ENCODE measurements at places on chromosomes 16 and 17.

DNA sequence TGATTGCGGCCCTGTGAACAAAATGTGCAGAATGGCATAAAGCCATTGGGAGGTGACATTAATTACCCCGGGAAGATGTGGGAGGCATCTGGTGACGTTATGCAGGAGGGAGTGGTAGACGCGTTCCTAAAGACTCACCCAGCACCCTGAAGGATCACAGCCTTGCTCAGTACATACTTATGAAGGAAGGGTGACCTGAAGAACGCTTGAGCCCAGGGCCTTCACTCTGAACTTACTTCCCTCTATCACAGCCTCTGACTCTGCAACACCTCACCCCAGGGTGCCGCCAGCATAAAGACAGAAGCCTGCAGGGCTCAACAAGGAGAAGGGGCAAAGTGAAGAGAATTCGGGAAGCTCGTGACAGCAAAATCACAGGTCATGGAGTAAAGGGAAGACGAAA lies 9.4 kb downstream of the MFSD6L start:
- DNase-seq, result no peak

DNA sequence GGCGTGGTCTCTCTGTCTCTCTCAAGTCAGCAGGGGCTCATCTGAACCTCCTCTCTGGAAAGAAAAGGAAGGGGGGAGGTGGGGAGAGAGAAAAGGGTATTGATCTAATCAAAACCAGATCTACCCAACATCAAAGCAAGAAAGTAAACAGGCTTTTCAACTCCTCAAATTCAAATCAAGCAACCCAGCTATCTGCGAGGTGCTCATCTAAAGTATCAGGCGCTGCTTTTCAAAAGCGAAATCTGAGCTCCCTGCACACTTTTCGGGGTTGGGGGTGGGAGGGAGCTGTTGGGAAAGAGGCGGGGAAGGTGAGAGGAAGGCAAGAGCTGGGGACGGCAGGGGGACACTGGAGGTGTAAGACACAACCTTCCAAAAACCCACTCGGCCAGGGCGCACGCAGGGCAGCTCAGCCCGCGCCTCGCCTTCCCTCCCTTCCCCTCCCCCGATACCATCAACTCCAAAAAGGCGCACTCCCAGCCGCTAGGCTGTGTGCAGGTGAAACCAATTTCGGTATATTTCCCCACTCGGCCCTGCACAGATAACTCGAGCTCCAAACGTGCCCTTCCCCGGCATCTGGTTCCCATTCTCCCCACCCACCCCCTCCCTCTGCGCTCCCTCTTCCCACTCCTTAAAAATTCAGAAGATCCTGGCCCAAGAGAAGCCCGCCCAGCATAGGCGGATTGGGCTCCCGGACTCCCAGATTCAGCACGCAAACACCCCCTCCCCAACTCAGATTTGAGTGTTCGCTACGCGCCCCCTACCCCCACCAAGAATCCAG lies 2.6 kb downstream of the AXIN2 start:
- no peak for DNase-seq

- DNase-seq, result no peak
Measured at GRCh38 chr17:36542755-36543154, 2.0 kb upstream of the GGNBP2 start.

- no peak for DNase-seq
Measured at GRCh38 chr17:27649929-27650328, 18.9 kb downstream of the LGALS9 start.

- DNase-seq, result no peak
Measured at GRCh38 chr16:47096297-47096696, 47.4 kb downstream of the NETO2 start.

GRCh38 chr17:43477832-43478634 lies 5.7 kb upstream of the DHX8 start:
- no peak for DNase-seq

DNA sequence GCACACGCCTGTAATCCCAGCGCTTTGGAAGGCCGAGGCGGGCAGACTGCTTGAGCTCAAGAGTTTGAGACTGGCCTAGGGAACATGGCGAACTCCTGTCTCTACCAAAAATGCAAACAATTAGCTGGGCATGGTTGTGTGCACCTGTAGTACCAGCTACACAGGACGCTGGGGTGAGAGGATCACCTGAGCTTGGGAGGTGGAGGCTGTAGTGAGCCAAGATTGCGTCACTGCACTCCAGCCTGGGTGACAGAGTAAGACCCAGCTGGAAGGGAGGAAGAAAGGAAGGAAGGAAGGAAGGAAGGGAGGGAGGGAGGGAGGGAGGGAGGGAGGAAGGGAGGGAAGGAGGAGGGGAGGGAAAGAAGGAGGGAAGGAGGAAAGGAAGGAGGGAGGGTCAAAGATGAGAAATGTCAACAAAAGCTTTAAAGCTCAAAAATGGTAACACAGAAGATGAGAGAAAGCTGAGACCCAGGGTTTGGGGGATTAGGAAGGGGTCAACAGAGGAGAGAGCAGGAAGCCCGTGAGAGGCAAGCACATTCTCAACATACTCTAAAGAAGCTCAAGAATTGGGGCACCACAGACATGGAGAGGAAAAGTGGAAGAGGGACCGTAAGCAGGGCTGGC lies 5.0 kb upstream of the KRT19 start:
- no peak for DNase-seq

DNA sequence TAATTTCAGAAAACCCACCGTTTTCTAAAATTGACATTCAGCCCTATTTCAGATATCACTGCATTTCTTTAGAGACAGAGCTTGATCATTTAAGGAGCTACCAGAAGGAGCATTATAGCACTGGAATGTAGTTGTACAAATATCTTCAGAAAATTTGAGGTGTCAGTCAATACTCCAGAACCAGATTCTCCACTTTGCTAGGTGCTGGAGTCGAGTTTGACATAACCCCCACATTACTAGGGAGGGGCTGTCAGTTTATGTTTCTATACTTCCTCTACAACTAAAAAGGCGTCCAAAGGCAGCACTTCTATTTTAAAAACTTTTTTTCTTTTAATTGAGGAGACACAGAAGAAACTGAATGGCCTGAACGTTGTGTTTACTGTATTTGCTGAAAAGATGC lies 892 bp upstream of the KIAA0513 start:
- no peak for DNase-seq

GRCh38 chr16:13193721-13194120 lies 292.3 kb downstream of the SHISA9 start:
- no peak for DNase-seq

GRCh38 chr17:81481073-81481799 lies 31.4 kb downstream of the ACTG1 start:
- DNase-seq, result peak; percentile 54

DNA sequence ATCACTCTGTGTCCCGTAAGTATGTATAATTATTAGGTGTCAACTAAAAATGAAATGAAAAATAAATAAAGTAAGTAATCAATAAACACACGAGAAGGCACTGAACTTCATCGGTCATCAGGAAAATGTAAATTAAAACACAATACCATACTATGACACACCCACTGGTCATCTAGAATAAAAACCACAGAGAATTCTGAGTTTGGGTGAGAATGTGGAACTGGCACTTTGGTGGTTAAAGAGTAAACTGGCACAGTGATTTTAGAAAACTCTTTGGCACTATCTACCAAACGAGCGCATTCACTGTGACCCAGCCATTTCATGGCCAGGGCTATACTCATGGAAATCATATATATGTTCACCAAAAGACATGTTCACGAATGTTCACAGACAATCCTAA lies 98.2 kb downstream of the HS3ST3A1 start:
- no peak for DNase-seq

GRCh38 chr16:87828907-87829621 lies 40.2 kb downstream of the SLC7A5 start:
- DNase-seq, result no peak

GRCh38 chr17:17567631-17568030 lies 23.9 kb downstream of the PEMT start:
- DNase-seq, result no peak

GRCh38 chr17:62705156-62705777 lies 77.8 kb downstream of the MRC2 start:
- no peak for DNase-seq

- no peak for DNase-seq
Measured at GRCh38 chr16:23968176-23968575, 132.4 kb downstream of the PRKCB start.

GRCh38 chr17:57925361-57925990 lies 29.7 kb downstream of the CUEDC1 start:
- no peak for DNase-seq

- no peak for DNase-seq
Measured at GRCh38 chr16:57204675-57205074, 18.5 kb downstream of the RSPRY1 start.

DNA sequence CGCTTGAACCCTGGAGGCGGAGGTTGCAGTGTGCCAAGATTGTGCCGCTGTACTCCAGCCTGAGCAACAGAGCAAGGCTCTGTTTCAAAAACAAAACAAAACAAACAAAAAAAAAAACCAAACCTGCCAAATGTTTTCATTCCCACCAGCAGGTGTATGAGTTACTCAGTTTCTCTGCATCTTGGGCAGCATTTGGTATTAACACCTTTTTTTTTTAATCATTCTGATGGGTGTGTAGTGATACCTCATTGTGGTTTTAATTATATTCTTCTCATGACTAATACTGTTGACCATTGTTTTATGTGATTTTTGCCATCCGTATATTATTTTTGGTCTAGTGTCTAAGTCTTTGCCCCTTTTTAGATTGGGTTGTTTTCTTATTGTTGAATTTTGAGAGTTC lies 15.3 kb downstream of the NFATC3 start:
- DNase-seq, result no peak

- no peak for DNase-seq
Measured at GRCh38 chr17:74512624-74513091, 18.6 kb downstream of the CD300LB start.

Data from activated CD4-positive, alpha-beta T cell treated with anti-CD3 and anti-CD28 coated beads, Interleukin-2, amount 50 U/mL, for 1 hour (primary cell).